G401 (cell line): ENCODE measurements at places on chromosomes 2 and 18.
A peak's percentile ranks its signal among the peaks of the same experiment; 100 is the strongest.

GRCh38 chr2:144256996-144257707 lies 262.8 kb downstream of the ZEB2 start:
- DNase-seq: no peak

- no peak for DNase-seq
Observed at GRCh38 chr2:219857751-219858150, 230.3 kb downstream of the SLC4A3 start.

- DNase-seq: peak; percentile 15
Observed at GRCh38 chr18:741931-742512, 29.6 kb upstream of the ENOSF1 start.

GRCh38 chr2:11014026-11014425 lies 102.3 kb downstream of the KCNF1 start:
- no peak for DNase-seq

DNA sequence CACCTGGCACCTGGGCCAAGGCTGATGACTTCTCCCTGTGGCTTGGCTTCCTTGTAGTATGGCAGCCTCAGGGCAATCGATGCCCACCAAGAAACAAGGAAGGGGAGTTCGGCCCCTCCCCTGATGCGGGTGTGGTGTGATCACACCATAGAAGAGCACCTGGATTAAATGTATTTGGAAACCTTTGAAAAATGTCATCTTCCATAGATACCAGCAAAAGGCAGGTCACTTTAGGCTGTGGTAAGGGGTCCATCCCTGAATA lies 198.2 kb downstream of the CYP26B1 start:
- no peak for DNase-seq

DNA sequence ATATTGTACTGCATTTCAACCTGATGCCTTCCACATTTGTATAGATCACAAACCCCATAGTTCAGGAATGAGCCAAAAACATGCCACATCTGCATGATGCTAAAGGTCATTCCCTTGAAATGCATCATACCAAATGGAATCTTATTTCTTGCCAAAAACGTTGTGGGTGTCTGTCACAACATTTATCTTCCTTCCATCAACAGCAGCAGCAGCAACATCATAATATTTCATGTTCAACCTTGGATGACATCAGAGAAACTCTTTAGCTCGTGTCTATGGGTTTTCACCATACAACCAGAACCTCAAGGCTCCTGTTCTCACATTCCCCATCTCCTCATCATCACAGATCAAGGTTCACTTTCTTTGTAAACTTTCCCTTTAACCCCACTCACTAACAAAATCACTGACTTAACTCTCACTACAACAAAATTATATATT lies 221.3 kb upstream of the CTAGE1 start:
- DNase-seq: no peak

DNA sequence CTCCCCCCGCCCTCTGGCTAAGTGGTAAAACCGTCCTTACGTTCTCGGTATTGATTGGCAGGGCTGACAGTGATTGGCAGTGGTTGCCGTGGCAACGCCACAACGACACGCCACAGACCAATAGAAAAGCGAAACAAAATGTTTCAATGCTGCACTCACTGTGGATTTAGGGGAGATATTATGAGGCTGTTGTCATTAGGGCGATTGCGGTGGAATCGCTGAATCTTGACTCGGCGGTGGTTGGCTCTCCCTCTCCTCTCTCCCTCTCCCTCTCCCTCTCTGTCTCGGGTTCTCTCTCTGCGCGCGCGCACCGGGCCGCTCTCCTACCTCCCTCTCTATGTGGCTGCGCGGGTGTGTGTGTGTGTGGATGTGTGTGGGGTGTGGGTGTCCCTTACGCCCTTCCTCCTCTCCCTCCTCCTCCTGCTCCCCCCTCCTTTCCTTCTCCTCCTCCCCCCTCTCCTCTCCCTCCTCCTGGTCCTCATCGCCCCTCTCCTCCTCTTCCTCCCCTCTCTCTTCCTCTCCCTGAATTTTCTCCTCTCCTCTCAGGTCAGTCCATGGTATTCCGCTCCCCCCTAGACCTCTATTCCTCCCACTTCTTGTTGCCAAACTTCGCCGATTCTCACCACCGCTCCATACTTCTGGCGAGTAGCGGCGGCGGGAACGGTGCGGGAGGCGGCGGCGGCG lies at the start of gene SIX3:
Gene SIX3, plus strand, starts transcription at position 152 of the 684 bp plus-strand sequence. Its CDS starts 403 bp downstream, at position 555.
- DNase-seq: peak; percentile 36
